Stimulated activated naive CD4-positive, alpha-beta T cell (primary cell): ENCODE measurements at places on chromosomes 16 and 17.

GRCh38 chr17:17883801-17884200 lies 47.0 kb upstream of the SREBF1 start:
- no peak for DNase-seq

DNA sequence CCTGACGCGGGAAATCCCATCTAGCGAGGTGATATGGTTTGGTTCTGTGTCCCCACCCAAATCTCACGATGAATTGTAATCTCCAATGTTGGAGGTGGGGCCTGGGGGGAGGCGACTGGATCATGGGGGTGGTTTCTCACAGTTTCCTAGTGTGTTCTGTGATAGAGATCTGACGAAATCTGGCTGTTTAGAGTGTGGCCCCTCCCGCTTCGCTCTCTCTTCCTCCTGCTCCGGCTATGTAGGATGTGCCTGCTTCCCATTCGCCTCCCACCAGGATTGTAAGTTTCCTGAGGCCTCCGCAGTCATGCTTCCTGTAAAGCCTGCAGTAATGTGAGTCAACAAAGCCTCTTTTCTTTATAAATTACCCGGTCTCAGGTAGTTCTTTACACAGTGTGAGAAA lies 31.6 kb downstream of the IFT140 start:
- DNase-seq: no peak

DNA sequence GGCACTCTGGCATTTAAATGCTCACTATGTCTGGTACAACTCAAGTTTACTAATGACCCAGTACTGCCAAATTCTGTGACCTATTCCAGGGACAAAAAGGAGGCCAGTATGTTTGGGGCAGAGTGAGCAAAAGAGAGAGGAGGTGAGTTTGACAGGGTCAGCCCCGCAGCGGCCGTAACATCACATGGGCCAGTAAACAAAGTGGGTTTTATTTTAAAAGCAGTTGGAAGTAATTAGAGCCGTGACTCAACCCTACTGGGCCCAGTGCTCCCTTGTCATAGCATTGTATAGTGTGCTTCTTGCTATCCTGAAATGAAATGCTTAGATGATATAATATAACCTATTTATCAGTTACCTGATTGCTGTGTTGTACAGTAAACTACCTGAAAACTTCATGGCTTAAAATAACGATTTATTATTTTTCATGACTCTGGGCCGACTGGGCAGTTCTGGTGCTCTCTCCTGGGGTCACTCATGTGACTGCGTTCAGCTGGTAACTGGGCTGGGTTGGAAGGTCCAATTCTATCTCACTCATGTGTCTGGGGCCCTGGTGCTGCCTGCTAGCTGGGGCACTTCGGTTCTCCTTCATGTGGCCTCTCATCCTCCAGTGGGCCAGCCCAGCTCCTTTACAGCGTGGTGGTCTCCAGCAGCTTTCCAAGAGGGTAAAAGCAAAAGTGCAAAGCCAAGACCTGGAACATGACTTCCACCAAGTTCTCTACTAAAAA lies 27.4 kb downstream of the IQCK start:
- DNase-seq: no peak

DNA sequence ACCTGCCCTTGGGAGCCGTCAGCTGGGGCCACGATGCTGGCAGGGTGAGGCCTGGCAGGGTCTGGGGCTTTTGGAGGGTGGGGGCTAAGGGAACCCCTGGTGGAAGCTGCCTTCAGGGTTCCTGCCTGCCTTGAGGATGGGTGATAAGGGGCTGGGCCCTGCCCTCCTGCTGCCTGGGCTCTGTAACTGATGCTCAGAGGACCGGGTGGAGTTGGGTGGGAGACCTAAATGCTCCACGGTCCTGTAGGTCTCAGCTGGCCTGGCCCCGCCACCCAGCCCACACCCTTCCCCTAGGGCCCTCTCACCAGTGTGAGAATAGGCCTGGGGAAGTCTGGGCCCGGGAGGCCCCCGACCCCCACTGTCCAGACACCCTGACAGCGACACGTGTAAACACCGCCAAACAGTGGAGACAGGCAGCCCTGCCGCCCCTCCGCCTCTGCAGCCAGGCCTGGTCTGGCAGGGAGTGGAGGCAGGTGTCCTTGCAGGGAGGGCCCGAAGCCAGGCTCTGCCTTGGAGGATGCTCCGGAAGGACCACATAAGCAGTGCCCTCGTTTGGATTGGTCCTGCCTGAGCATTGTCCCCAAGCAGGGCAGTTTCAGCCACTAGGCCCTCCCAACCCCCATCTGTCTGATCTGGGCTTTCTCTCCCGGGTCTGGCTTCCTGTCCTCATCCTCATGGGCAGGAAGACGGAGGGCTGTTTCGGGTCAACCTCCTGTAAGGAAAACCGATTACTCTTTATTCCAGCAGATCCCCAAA lies 6.5 kb upstream of the BAHCC1 start:
- DNase-seq: no peak

- no peak for DNase-seq
Observed at GRCh38 chr16:1042049-1042744, 30.4 kb upstream of the SSTR5 start.

DNA sequence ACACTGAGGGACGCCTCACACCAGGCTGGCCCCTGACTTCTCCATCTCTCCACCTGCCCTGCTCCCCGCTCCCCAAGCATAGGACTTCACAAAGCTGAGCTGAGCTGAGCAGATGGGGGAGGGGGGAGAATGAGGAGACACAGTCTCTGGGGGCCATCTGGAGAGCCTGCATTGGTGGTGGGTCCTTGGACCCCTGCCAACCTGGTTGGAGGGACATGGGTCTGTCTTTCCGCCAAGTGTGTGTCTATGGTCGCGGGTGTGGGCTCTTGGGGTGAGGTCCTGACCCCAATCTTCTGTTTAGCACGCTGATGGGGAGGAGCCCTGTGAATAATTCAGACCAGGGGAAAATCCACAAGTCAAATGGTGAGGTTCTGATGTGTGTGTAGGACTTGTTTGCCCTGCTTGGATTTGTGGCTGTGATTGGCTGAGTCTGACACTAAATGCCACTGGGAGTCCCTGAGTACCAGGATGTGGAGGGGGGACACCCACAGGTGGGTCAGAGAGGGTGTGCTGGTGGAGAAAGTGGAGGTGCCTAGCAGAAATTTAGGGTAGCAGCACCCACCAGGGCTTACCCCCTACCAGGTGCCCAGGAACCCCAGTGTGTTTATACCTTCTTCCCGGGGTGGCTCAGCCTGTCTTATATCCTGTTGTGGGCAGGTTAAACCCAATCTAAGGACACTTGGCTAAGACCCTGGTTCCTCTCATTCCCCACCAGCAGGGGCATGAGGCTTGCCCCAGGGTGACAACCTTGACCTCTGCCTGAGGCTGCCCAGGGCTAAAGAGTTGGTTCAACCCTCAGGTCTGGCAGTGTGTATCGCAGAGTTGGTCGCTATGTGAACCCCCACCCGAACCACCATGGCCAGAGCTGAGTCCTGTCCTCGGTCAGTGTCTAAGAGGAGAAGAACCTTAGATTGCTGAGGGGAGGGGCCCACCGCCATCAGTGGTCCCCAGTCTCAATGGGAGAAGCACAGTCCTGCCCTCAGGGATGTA lies 2.1 kb downstream of the FMNL1 start:
- peak; percentile 23 for DNase-seq
